Lung (tissue), 17 donors: ENCODE measurements at places on chromosomes 13 and 19. TPM values are rescaled to one million over a fixed set of nuclear protein-coding genes. Genes with fewer than 3 reads are reported as not detected.

GRCh38 chr19:14510311-14511228 is 7.6 kb downstream of the DNAJB1 start:
- DNase-seq, result no peak
- H3K4me1 ChIP-seq, result no peaks in the 10 kb centered on the region
- no peak overlapping the region for H3K4me3 ChIP-seq

DNA sequence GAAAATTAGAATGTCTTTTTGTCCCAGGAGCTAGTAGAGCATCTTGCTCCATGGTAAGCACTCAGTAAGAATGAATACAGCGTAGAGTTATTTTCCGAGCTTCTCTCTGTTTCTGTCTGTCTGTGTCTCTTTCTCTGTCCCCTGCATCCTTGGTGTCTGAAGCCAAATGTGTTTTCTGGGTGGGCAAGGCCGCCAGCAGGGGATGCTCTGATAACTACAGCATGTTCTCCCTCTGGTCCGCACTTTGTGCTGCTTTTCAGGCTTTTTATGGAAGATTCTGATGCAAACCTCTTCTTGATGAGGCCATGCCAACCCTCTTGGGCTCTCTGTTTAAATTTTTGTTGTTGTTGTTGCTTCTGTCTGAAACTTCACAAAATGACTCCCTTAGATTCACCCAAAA is 142.8 kb upstream of the UBL3 start:
- H3K4me3 ChIP-seq, result no peak overlapping the region
- no peaks in the 10 kb centered on the region for H3K36me3 ChIP-seq
- DNase-seq, result no peak
- H3K27ac ChIP-seq, result no peak overlapping the region

DNA sequence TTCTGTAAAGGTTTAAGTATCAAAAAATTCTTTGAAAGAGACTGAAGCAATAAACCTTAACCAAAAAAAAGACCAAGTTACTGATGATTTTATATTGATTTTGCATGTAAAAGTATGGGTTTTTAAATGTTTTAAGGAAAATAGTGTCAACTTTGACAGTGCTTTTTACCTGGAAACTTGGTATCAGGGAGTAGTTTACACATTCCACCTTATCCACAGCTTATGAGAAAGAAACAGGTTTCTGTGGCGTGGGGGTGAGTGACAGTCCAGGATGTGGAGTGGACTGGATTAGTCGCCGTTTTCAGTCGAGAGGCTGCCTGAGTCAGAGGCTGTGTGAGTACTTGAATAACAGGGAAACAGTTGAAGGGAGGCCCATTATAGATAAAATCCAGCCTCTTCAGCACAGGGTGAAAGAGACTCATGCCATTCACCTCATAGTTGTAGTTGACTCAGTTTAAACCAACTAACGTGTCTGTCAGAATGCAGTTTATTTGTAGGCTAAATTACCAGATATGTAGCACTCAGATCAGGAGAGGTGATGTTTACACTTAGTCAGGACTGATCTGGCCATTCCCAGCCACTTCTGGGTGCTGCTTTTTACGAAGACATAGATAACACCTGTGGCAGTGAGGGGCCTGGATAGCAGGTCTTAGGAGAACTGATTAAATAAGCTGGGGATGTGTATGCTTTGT is 595 bp upstream of the GPR183 start:
- no peak overlapping the region for H3K4me3 ChIP-seq
- DNase-seq, result no peak
- peaks cover 1% of the 10 kb centered on the region for H3K36me3 ChIP-seq
- H3K27ac ChIP-seq, result peak overlapping the region; percentile 26
- no peaks in the 10 kb centered on the region for H3K27me3 ChIP-seq

GRCh38 chr13:75384879-75385707 is 96.9 kb downstream of the TBC1D4 start:
- H3K4me1 ChIP-seq, result peaks cover 8% of the 10 kb centered on the region
- no peaks in the 10 kb centered on the region for H3K27me3 ChIP-seq
- H3K27ac ChIP-seq, result peak overlapping the region; percentile 46

The SLC7A1 gene
- total RNA-seq, result 53.8 TPM

GRCh38 chr13:21297447-21297846 is 121.0 kb downstream of the MRPL57 start:
- H3K4me1 ChIP-seq, result peaks cover 16% of the 10 kb centered on the region
- no peak for DNase-seq
- no peaks in the 10 kb centered on the region for H3K27me3 ChIP-seq

DNA sequence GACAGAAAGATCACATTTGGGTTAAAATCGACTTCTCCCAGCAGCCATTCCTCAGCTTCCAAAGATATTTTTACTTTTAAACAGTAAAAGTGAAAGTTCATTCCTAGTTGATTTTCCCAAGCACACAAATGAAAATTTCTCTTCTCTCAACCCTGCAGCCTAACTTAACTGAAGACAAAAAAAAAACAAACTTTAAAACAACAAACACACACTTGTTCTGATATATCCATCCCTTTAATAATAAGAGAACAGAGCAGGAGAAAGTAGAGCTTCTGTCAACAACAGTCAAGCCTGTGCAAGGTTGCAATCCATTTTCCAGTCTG is 72.9 kb downstream of the STK24 start:
- no peaks in the 10 kb centered on the region for H3K36me3 ChIP-seq
- peak overlapping the region; percentile 75 for H3K27ac ChIP-seq
- no peak overlapping the region for H3K4me3 ChIP-seq
- no peaks in the 10 kb centered on the region for H3K27me3 ChIP-seq
- peaks cover 32% of the 10 kb centered on the region for H3K4me1 ChIP-seq
- no peak for DNase-seq

The DMAC2 gene
- total RNA-seq, result 25.5 TPM

GRCh38 chr13:23790577-23791170 is 98.5 kb downstream of the MIPEP start:
- peaks cover 50% of the 10 kb centered on the region for H3K4me1 ChIP-seq
- DNase-seq, result peak; percentile 75
- H3K36me3 ChIP-seq, result no peaks in the 10 kb centered on the region
- no peaks in the 10 kb centered on the region for H3K27me3 ChIP-seq
- no peak overlapping the region for H3K27ac ChIP-seq

GRCh38 chr13:59144700-59145099 is 1019.0 kb downstream of the DIAPH3 start:
- no peaks in the 10 kb centered on the region for H3K36me3 ChIP-seq
- no peaks in the 10 kb centered on the region for H3K4me1 ChIP-seq
- DNase-seq, result no peak
- H3K4me3 ChIP-seq, result no peak overlapping the region

DNA sequence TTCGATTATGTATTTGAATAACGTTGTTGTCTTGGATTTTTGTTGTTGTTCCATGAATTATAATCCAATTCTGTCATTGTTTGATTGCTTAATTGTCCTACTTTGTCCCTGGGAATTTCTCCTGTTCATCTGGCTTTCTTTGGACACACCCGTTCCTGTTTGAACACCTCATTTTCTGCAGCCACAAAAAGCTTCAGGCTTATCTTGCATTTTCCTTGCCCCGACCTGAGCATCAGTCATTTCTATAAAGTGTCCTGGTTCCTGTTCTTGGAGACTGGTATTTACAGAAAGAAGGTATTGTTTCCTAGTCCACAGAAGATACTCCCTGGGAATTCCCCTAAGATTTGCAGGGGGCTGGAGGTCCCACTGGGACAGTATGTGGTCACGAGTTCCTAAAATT is 731.8 kb upstream of the ARGLU1 start:
- no peaks in the 10 kb centered on the region for H3K4me1 ChIP-seq
- H3K27me3 ChIP-seq, result no peaks in the 10 kb centered on the region
- H3K27ac ChIP-seq, result no peak overlapping the region
- H3K4me3 ChIP-seq, result no peak overlapping the region
- no peak for DNase-seq

DNA sequence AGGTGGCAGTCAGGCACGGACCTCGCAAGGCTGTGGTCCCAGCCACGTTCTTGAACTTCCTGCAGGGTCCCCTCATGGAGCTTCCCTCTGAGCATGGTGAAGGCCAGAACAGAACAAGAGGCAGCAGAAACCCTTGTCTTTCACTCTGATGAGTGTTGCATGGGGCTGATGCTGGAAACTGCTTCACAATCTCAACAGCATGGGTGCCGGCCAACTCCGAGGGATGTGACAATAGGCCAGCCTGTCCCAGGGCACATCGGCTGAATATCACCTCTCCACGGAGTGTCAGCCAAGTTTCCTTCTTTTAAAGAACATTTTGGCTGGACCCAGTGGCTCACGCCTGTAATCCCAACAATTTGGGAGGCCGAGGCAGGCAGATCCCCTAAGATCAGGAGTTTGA is 173.9 kb downstream of the FOXO1 start:
- no peak for DNase-seq
- H3K4me3 ChIP-seq, result no peak overlapping the region
- no peaks in the 10 kb centered on the region for H3K4me1 ChIP-seq
- H3K36me3 ChIP-seq, result no peaks in the 10 kb centered on the region
- no peaks in the 10 kb centered on the region for H3K27me3 ChIP-seq

The MAST1 gene
- 0.88 TPM for total RNA-seq

DNA sequence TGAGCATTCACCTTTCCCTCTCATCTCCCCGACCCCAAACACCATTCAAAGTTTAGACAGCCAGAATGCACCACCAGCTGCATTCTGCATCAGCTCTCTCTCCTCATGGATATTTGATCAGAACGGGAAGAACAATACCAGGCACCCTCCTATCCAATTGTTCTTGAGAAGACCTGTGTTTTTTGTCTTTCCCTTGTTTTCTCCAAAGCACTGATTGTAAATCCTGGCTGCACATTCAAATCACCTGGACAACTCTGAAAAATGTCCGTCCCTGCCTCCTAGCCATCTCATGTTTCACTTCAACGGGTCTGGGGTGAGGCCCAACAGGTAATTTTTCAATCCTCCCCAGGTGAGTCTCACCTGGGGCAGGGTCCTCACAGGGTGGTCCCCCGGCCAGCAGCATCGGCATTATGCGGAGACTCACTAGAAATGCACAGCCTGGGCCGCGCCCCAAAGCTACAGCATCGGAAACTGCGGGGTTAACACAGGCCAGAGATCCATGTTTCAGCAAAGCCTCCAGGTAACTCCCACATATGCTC is 5.5 kb downstream of the IRS2 start:
- peaks cover 40% of the 10 kb centered on the region for H3K4me1 ChIP-seq
- peak overlapping the region; percentile 41 for H3K27ac ChIP-seq
- no peaks in the 10 kb centered on the region for H3K36me3 ChIP-seq
- H3K27me3 ChIP-seq, result no peaks in the 10 kb centered on the region

- H3K4me3 ChIP-seq, result no peak overlapping the region
- no peak for DNase-seq
- H3K4me1 ChIP-seq, result no peaks in the 10 kb centered on the region
- H3K27ac ChIP-seq, result no peak overlapping the region
- peaks cover 21% of the 10 kb centered on the region for H3K36me3 ChIP-seq
Observed at GRCh38 chr19:48379058-48379457, 12.3 kb downstream of the KDELR1 start.

The SLITRK6 gene
- 26.7 TPM for total RNA-seq

- H3K36me3 ChIP-seq, result no peaks in the 10 kb centered on the region
- no peak for DNase-seq
- no peak overlapping the region for H3K27ac ChIP-seq
- no peak overlapping the region for H3K4me3 ChIP-seq
Observed at GRCh38 chr13:31827707-31828106, 88.4 kb downstream of the RXFP2 start.

DNA sequence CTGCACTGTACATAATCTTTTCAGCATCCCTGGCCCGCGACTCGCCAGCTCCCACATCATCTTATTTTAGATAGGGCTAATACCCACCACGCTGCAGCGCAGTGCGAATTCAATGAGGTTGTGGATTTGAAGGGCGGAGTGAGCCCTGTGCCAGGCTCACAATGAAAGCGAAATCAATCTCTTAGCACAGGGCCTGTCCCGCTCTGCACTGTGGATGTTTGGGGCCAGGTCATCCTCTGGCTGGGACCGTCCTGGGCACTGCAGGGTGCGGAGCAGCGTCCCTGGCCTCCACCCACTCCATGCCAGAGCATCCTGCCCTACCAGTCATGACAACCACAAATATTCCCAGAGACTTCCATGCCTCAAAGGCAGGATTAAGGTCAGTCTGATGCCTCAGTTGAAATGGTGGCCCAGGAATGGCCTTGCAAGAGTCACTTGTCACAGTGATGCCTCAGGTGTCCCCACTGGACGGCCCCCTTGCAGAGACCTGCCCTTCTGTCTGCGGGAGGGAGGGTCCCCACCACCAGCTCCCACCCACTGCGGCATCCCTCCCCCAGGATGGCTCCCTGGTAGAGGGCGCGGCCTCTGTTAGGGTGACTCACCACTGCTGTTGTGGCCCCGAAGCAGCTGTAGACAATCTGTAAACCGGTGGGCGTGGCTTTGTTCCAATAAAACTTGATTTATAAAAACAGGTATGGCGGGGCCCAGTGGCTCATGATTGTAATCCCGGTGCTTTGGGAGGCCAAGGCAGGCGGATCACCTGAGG is 5.6 kb downstream of the UHRF1 start:
- H3K4me3 ChIP-seq, result no peak overlapping the region
- no peaks in the 10 kb centered on the region for H3K27me3 ChIP-seq
- no peak for DNase-seq
- H3K27ac ChIP-seq, result no peak overlapping the region
- no peaks in the 10 kb centered on the region for H3K36me3 ChIP-seq
- H3K4me1 ChIP-seq, result peaks cover 20% of the 10 kb centered on the region

- H3K27me3 ChIP-seq, result peaks cover 14% of the 10 kb centered on the region
- H3K36me3 ChIP-seq, result no peaks in the 10 kb centered on the region
- no peak for DNase-seq
- H3K4me3 ChIP-seq, result no peak overlapping the region
Observed at GRCh38 chr13:53198736-53199135, 170.1 kb downstream of the OLFM4 start.

The CBY2 gene
- total RNA-seq, result not detected

DNA sequence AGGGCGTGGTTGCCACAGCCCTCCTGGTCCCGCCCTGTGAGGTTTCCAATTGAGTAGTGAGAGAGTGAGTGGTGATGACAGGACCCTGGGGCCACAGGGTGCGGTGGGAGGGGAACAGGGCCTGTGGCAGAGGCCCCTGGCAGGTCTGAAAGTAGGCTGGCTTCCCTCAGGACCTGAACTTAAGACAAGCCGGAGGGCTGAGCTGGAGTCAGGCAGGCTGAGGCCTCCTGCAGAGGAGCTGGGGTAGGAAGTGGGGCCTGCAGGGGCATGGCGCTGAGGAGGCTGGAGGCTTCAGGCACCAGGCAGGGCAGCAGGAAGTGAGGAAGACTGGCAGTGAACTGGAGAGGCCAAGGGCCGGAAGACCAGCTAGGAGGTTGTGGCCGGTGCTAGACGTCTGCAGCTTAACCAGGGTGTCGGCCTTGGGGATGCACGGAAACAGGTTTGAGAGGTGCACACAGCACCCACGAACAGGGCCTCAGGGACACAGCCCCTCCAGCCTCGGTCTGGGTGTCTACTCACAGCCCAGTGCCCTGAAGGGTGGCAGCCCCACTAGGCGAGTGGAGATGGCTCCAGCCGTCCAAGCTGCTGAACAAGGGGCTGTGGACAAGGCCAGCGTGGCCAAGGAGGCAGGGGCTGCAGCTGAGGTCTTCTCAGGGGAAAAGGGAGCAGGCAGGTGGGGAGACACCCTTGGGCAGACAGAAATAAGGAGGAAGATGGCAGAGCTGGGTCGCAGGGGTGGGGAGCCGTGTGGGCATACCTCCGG is 17.8 kb downstream of the POP4 start:
- no peaks in the 10 kb centered on the region for H3K36me3 ChIP-seq
- DNase-seq, result no peak
- H3K27me3 ChIP-seq, result no peaks in the 10 kb centered on the region

- H3K4me3 ChIP-seq, result no peak overlapping the region
- no peaks in the 10 kb centered on the region for H3K27me3 ChIP-seq
- no peak for DNase-seq
- H3K27ac ChIP-seq, result no peak overlapping the region
- no peaks in the 10 kb centered on the region for H3K36me3 ChIP-seq
Observed at GRCh38 chr13:32549788-32550187, 11.2 kb upstream of the N4BP2L2 start.

- no peaks in the 10 kb centered on the region for H3K27me3 ChIP-seq
- H3K36me3 ChIP-seq, result no peaks in the 10 kb centered on the region
- DNase-seq, result no peak
- H3K27ac ChIP-seq, result no peak overlapping the region
Observed at GRCh38 chr13:112907871-112908331, 61.1 kb upstream of the MCF2L start.
